Activated CD4-positive, CD25-positive, alpha-beta regulatory T cell (primary cell): ENCODE measurements at places on chromosomes 7 and 10.

DNA sequence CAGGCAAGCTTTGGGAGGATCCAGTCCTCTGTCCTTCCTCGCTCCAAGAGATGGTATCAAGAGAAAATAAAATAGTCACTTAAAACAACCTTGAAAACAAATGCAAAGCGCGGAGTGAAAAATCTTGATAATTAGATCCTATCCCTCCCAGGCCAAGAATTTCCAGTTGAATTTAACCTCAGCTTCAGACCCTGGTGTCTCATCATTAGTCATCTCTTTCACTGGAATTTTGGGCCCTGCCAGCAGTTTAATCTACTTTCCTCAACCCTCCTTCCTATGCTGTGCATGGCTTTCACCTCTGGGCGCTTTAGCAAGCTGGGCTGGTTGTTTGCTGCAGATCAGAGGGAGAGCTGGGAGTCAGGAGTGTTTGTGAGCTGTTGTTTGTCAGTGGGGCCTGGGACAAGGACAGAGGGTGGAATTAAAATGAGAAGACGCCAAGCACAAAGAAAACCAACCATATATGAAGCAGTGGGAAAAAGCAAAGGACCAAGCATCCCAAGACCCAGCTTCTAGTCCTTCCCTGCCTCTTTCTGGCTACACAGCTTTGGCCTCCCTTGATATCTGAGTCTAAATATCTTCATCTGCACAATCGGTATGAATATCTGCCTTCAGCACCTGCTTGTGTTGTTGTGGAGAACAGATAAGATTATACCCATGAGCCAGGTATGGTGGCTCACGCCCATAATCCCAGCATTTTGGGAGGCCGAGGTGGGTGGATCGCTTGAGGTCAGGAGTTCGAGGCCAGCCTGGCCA lies 13.5 kb downstream of the MYOF start:
- DNase-seq: no peak

- no peak for DNase-seq
Measured at GRCh38 chr7:5421714-5422395, 1.8 kb downstream of the TNRC18 start.

- DNase-seq: no peak
Measured at GRCh38 chr7:49433794-49434193, 339.6 kb upstream of the VWC2 start.

DNA sequence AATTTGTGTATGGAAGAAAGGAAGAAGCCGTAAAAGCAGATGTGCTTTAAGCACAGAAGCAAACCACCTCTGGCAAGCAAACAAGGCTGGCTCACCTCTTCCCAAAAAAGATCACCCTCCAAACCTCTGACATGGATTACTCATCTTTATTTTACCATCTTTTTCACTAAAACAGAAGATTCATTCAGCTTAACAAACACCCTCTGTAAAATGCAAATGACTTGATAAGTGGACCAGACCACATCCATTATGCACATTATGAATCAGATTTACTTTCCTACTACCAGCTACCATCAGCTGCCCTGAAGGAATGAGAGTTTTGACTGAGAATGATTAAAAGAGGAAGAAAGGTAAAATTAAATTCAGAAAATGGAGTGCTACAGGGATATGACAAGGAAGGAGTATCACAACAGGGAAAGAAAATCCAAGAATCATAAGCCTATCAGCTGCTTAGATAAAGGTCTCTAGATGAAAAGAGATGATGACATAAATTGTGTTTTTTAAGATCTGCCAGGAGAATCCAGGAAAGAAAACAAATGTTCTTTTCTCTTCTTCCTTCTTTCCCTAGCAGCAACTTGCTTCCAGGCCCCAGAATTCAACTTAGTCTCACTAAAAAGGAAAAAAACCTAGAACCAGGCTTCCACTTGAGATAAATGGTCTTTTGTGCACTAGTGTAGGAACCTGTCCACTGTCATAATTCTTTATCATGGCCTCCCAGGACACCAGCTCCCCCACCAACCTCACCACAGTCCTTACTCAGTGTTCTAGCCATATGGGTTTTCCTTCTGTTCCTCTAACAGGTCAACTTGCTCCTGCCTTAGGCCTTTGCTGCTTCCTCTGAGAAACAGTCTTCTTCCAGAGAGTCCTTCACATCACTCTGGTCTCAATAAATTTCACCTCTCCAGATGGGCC lies 47.4 kb downstream of the JAZF1 start:
- no peak for DNase-seq

- no peak for DNase-seq
Measured at GRCh38 chr7:73436031-73436929, 2.7 kb downstream of the FZD9 start.

GRCh38 chr7:37322831-37323230 lies 125.8 kb downstream of the ELMO1 start:
- DNase-seq: no peak

DNA sequence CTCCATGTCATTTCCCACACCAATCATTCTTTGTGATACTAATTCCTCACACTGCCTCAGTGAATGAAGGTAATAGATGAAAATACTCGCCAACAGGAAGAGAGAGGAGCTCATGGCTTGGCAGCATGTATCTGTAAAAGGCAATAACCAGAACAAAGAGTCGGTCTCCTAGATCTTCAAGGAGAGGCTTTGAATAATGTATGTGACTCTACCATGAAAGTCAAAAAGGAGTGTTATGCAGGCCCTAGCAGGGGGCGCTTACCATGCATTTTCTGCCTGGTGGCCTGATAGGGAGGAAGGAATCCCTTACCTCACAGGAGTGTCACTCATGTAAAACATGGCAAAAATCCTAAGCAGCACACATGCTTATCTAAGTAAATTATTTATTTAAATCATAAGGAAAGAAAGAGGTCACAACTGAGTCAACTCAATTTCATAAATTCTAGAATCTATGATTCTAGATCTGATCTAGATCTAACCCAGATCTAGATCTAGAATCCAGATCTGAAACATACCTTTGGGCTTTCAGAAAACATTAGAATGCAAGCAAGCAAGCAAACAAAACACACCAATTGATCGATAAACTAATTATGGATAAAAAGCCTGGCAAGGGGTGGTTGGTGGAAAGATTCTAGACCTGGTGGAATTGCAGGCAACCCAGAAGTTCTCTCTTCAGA lies 226.3 kb upstream of the KLF6 start:
- DNase-seq: no peak

GRCh38 chr10:21099291-21100062 lies 202.4 kb upstream of the NEBL start:
- no peak for DNase-seq

DNA sequence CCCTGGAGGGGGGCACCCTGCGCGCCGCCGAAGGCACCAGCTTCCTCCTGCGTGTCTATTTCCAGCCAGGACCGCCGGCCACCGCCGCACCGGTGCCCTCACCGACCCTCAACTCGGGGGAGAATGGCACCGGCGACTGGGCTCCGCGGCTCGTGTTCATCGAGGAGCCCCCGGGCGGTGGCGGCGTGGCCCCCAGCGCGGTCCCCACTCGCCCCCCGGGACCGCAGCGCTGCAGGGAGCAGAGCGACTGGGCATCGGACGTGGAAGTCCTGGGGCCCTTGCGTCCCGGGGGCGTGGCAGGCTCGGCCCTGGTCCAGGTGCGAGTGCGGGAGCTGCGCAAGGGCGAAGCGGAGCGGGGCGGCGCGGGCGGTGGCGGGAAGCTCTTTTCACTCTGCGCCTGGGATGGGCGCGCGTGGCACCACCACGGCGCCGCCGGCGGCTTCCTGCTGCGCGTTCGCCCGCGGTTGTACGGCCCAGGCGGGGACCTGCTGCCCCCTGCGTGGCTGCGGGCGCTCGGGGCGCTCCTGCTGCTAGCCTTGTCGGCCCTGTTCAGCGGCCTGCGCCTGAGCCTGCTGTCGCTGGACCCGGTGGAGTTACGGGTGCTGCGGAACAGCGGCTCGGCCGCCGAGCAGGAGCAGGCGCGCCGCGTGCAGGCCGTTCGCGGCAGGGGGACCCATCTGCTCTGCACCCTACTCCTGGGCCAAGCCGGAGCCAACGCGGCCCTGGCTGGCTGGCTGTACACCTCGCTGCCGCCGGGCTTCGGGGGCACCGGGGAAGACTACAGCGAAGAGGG lies 594 bp downstream of the CNNM1 start:
- no peak for DNase-seq

- no peak for DNase-seq
Measured at GRCh38 chr7:30727061-30727945, 24.6 kb upstream of the INMT start.

GRCh38 chr7:112157072-112157471 lies 49.1 kb downstream of the DOCK4 start:
- no peak for DNase-seq

GRCh38 chr10:14312014-14312413 lies 18.7 kb downstream of the FRMD4A start:
- no peak for DNase-seq
